ENCODE measurements at places on chromosomes 3 and 15. TPM values are rescaled to one million over a fixed set of nuclear protein-coding genes. Genes with fewer than 3 reads are reported as not detected.

DNA sequence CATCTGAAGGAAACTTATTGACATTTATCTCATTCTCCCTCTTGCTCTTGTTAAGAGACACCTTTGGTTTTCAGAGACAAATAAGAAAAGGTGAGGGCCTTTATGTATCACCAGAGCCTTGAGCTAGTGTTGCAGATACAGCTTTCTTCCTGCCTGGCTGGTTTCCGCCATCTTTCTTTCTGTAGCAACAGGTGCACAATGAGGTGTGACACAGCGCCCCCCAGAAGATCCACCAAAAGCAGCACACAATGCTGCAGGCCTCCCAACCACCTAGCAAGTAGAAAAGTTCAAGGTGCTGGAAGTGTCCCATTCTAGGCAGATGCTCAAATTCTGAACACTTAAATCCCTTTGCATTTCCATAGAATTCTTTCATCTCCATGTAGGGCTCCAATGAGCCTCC is 106.6 kb downstream of the FOXP1 start:
- no peak overlapping the region for H3K27ac ChIP-seq
- H3K27me3 ChIP-seq = no peaks in the 10 kb centered on the region
- no peaks in the 10 kb centered on the region for H3K36me3 ChIP-seq
- H3K4me3 ChIP-seq = no peak overlapping the region

GRCh38 chr3:126399351-126399735 is 4.6 kb downstream of the CFAP100 start:
- H3K36me3 ChIP-seq = no peaks in the 10 kb centered on the region
- DNase-seq = no peak
- H3K27ac ChIP-seq = no peak overlapping the region
- H3K4me3 ChIP-seq = no peak overlapping the region
- peaks cover 4% of the 10 kb centered on the region for H3K27me3 ChIP-seq

DNA sequence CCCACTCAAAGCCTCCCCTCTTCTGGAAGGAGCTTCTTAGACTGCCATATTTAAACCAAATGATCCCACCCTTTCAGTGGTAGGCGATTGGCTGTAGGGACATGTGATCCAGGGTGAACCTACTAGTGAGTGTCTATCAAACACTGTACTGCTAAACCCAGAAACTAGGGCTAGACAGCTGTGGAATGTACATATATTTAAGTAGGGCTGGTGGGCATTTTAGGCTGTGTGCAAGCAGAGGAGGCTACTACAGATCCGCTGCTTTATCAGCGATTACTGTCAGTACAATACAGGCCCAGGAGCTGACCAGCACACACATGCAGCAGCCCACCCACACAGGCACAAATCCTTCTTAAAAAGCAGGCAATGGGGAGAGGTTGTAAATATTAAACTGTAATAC is 15.4 kb upstream of the LARP6 start:
- no peak overlapping the region for H3K4me3 ChIP-seq
- H3K36me3 ChIP-seq = no peaks in the 10 kb centered on the region
- H3K27me3 ChIP-seq = no peaks in the 10 kb centered on the region
- no peak for DNase-seq
- peak overlapping the region; percentile 49 for H3K27ac ChIP-seq
- H3K4me1 ChIP-seq = peaks cover 42% of the 10 kb centered on the region

GRCh38 chr3:147513785-147514184 is 104.6 kb downstream of the ZIC1 start:
- H3K4me3 ChIP-seq = no peak overlapping the region
- no peaks in the 10 kb centered on the region for H3K36me3 ChIP-seq
- no peak for DNase-seq

- no peak overlapping the region for H3K4me3 ChIP-seq
- H3K27me3 ChIP-seq = no peaks in the 10 kb centered on the region
- no peaks in the 10 kb centered on the region for H3K36me3 ChIP-seq
- H3K4me1 ChIP-seq = no peaks in the 10 kb centered on the region
Observed at GRCh38 chr3:157063469-157063868, 96.5 kb downstream of the CCNL1 start.

DNA sequence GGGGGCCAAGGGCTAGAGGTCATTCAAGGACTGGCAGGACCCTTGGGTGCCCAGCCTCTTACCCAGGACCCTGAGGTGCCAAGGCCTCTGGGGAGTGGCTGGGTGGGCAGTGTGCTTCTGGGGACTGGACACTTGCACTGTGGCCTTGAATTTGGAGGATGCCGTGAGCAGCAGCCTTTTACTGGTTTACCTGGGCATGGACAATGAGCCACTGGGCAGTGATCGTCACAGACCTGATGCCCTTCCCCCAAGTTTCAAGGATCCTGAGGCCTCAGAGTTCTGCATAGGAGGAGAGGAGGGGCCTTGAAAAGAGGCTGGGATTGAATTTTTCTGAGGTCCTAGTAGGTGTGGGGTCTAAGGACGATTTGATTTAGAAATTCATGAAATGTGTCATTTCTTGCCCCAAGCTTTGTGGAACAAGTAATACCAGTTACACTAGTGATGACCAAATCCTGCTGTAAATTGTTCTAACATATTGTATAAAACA is 146.1 kb upstream of the TPM1 start:
- H3K4me3 ChIP-seq = no peak overlapping the region
- H3K4me1 ChIP-seq = peaks cover 41% of the 10 kb centered on the region
- peak overlapping the region; percentile 100 for H3K27ac ChIP-seq
- H3K27me3 ChIP-seq = no peaks in the 10 kb centered on the region
- no peaks in the 10 kb centered on the region for H3K36me3 ChIP-seq

- no peaks in the 10 kb centered on the region for H3K27me3 ChIP-seq
- no peak overlapping the region for H3K27ac ChIP-seq
- no peaks in the 10 kb centered on the region for H3K36me3 ChIP-seq
Observed at GRCh38 chr3:81967393-81967792, 205.9 kb upstream of the GBE1 start.

GRCh38 chr15:69758810-69759790 is 306.5 kb downstream of the RPLP1 start:
- DNase-seq = peak; percentile 52
- H3K27me3 ChIP-seq = no peaks in the 10 kb centered on the region
- no peaks in the 10 kb centered on the region for H3K36me3 ChIP-seq

GRCh38 chr15:67831363-67831762 is 6.1 kb downstream of the SKOR1 start:
- H3K4me3 ChIP-seq = no peak overlapping the region
- peaks cover 91% of the 10 kb centered on the region for H3K27me3 ChIP-seq
- DNase-seq = no peak

DNA sequence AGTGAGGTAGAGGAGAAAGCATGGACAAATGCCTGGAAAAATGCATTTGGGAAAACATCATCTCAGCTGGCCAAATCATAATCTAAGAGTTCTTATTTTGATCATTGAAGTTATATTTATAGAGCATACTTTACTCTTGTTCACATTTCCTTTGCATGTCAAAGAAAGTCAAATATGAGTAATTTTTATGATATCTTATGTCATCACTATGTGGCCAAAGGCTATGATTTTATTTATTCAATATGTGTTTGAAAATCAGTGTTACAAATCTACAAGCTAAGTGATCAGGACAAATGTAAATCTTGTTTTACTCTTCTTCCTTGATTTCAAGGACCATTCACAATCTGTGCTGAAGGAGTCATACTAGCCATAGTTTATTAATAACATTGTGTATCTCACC is 237.2 kb upstream of the DPH6 start:
- DNase-seq = no peak
- no peaks in the 10 kb centered on the region for H3K36me3 ChIP-seq
- H3K27ac ChIP-seq = no peak overlapping the region

- H3K4me3 ChIP-seq = no peak overlapping the region
- H3K27me3 ChIP-seq = no peaks in the 10 kb centered on the region
- no peak overlapping the region for H3K27ac ChIP-seq
Observed at GRCh38 chr3:38646062-38646461, 3.4 kb downstream of the SCN5A start.

DNA sequence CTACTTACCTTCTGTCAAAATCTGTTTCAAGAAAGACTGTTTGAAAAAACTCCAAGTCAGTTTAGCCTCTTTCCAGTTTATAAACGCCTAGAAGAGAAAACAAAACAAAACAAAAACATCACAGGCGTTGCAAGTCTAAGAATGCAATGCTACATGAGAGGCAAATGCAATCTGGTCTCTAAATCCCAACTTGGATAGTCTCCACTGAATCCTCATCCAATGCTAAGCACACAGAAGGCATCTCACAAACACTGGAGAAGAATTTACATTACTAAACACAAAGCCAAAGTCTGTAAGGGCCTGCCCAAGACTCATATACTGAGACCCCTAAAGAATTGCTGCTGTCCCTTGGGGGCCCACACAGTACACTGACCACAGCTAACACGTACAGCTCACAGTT is 18.4 kb downstream of the RFT1 start:
- no peaks in the 10 kb centered on the region for H3K27me3 ChIP-seq
- no peak overlapping the region for H3K27ac ChIP-seq
- DNase-seq = no peak
- peaks cover 34% of the 10 kb centered on the region for H3K36me3 ChIP-seq

GRCh38 chr15:96363707-96364106 is 33.2 kb downstream of the NR2F2 start:
- no peak overlapping the region for H3K4me3 ChIP-seq
- H3K27ac ChIP-seq = no peak overlapping the region
- no peaks in the 10 kb centered on the region for H3K27me3 ChIP-seq
- no peak for DNase-seq
- no peaks in the 10 kb centered on the region for H3K36me3 ChIP-seq

DNA sequence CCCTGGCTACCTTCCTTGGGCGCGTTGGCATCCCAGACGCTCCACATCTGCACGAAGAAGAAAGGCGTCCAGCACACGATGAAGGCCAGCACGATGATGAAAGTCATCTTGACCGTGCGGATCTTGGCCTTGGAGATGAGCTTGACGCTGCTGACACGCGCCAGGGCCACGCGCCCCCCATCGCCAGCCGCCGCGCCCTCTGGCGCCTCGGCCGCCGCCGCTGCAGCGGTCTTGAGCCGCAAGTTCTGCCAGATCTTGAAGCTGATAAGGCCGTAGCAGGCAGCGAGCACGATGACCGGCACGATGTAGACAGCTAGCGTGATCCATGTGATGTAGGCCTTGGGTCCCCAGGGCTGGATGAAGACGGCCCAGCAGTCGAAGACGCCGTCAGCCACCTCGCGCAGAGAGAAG is 2.2 kb downstream of the OXTR start:
- no peaks in the 10 kb centered on the region for H3K27me3 ChIP-seq
- H3K4me1 ChIP-seq = peaks cover 16% of the 10 kb centered on the region
- no peak overlapping the region for H3K27ac ChIP-seq
- DNase-seq = no peak
- no peaks in the 10 kb centered on the region for H3K36me3 ChIP-seq

GRCh38 chr3:134068429-134068828 is 38.7 kb upstream of the SLCO2A1 start:
- H3K27ac ChIP-seq = no peak overlapping the region
- no peak overlapping the region for H3K4me3 ChIP-seq
- H3K27me3 ChIP-seq = no peaks in the 10 kb centered on the region
- peak; percentile 15 for DNase-seq
- H3K4me1 ChIP-seq = no peaks in the 10 kb centered on the region

CCR1 gene
- total RNA-seq = 0.87 TPM

TGM4 gene
- 0.05 TPM for total RNA-seq

HHLA2 gene
- not detected for total RNA-seq

SIAH2 gene
- total RNA-seq = 24.6 TPM

REC114 gene
- total RNA-seq = not detected

FOXP1 gene
- 22.1 TPM for total RNA-seq

All from SJSA1 (cell line).